ENCODE measurements at places on chromosomes 12 and 14.

DNA sequence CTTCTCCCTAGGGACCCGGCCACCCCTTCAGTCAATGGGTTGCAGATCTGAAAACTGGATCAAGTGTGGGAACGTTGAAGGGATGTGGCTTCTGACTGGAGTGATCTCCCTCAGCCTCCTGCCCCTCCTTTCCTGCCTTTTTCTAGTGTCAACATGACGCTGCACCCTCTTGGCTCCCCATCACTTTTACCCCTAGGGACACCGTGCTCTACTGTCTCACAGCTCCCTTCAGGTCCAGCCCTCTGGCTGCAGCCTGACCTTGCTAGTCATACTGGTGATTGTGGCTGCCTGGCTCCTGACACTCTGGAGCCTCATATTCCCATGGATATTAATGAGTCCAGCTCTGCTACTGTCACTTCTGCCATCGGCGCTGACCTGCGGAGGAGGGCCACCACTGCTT, 51.5 kb upstream of the RASSF3 start:
- DNase-seq: no peak

- DNase-seq: no peak
Measured at GRCh38 chr14:31893221-31893757, 183.8 kb upstream of the ARHGAP5 start.

DNA sequence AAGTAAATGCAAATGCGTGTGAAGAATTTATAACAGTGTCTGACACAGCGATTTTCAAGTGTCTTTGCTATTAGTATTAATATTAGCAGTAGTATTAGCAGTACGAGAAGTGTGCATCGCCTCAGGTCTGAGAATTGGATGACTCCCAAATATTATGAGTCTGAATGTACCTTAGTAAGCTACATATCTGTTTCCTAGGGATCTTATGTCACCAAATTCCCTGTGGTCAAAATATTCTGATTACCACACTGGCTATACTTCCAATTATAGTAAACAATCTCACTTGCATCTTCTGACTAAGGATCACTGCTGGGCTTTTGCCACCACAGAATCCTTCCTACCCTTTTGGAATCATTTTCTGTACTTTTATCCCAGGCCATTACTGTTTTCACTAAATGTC, 396.0 kb upstream of the MIS18BP1 start:
- no peak for DNase-seq

- peak; percentile 50 for DNase-seq
Measured at GRCh38 chr12:107027636-107028053, 40.7 kb upstream of the MTERF2 start.

DNA sequence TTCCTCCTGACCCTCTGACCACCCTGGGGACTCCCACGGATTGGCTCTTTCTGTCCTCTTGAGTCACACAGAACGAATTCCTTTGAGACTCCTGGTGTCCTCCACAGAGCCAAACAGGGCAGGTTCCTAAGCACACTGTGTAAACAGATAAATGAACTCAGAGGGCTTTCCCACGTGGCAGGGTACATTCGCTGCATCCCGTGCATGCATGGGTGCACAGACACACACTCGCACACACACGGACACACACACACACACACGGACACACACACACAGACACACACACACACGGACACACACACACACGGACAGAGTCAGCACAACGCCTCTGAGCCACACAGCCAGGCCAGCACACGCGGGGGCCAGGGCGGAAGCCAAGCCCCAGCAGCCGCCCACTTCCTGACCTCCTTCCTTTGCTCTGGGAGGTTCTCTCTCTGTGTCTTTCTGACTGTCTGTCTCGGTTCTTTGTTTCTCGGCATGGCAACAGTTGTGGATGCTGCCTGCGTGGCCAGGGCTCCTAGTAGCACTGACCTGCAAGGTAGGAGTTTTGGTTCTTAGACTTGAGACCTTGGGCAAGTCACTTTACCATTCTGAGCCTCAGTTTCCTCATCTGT, 706 bp downstream of the CRACR2A start:
- DNase-seq: peak; percentile 12

- no peak for DNase-seq
Measured at GRCh38 chr14:67428501-67429031, 16.6 kb upstream of the PLEK2 start.

DNA sequence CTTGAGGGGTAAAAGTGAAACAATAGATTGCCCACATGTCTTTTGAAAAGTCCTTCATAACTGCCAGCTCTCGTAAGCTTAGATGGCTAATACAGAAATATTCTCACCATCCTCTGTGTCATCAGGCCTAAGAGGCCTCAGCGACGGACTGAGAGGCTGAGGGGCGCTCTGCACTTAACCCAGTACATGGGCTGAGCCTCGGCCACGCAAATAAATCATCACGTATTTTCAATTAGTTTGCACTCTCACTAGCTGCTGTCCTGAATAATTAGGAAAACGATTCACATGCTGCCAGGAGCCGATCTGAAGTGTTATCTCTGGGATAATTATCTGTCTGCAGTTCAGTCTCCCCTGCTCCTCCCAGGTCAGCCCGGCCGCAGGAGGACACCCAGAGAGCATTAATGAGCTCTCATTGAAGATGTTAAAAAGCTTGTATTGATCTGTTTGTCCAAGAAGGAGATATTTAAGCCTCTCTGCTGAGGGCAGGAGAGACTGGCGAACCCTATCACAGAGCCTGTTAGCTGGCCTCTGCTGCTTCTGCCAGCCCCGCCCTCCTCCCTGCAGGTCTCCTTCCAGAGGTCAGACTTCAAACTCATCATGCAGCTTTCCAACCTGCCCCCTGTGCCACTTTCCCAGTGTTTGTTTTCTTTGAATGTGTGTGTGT, 1051.3 kb downstream of the VRK1 start:
- peak; percentile 88 for DNase-seq

DNA sequence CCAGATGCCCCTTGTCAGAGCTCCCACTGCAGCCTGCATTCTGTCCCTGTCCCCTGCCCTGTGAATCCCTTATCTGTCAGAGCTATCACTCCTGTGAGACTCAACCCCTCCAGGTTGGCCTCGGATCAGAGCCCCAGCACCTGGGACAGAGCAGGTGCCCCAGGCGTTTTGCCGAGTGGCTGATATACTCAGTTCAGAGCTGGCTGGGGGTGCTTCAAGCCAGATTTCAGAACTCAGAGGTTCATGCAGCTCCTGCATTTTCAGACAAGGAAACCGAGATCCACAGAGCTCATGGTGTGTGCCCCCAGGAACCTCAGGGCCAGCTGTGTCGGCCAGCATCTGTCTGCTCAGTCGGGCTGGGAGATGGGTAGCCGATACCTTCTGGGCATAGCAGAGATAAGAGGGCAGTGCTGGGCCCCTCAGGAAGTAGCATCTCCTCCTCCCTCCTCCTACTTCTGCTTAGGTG, 228.0 kb upstream of the RTL1 start:
- no peak for DNase-seq

DNA sequence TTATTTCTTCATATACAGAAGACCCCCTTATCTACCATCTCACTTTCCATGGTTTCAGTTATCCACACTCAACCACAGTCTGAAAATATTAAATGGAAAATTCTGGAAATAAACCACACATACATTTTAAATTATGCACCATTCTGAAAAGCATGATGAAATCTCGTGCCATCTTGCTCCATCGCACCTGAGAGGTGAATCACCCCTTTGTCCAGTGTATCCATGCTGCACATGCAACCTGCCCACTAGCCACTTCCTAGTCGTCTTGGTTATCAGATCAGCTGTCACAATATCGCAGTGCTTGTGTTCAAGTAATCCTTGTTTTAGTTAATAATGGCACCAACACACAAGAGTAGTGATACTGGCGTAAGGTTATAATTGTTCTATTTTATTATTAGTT, 145.7 kb downstream of the C12orf42 start:
- DNase-seq: no peak

GRCh38 chr14:80211153-80212022, at the start of gene DIO2:
Gene DIO2 (minus strand): TSS chr14:80211504. CDS start chr14:80211472, 32 bp downstream.
- DNase-seq: peak; percentile 15

GRCh38 chr12:46908236-46908935, 82.6 kb upstream of the SLC38A4 start:
- no peak for DNase-seq

- DNase-seq: no peak
Measured at GRCh38 chr12:13347241-13348043, 150.9 kb downstream of the EMP1 start.

DNA sequence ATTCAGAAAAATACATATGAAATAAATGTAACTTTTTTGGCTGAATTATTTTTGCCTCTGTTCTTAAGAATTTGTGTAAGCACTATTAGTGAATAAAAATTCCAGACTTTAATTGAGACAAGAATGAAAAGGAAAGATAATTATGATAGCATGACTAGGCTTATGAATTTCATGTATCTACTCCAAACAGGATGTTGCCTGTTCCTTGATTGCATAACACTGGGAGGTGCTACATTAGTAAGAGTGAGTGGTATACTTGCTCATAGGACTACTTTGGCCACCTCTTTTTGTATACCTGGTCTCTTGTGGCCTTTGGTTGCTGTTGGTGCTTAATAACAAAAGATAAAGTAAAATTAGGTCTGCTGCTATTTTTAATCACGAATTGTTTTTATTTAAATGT, 112.8 kb downstream of the NAV3 start:
- DNase-seq: no peak

DNA sequence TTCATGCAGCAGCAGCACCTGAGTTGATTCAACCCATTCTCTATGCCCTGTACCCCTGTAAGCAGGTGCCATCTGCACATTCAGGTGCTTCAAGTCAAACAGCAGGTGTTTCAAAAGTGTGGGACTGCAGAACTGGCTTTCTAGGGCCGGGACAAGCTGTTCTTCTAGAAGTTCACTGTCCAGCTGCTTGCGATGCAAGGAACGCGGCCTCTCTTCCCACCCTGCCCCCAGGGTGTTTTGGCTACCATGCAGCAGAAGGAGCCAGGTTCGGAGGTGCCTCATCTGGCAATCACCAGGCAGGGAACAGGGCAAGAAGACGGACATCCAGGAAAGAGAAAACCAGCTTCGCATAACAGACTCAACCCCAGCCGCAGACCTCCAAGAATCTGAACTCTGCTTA, 35.2 kb downstream of the TMEM132D start:
- DNase-seq: no peak

DNA sequence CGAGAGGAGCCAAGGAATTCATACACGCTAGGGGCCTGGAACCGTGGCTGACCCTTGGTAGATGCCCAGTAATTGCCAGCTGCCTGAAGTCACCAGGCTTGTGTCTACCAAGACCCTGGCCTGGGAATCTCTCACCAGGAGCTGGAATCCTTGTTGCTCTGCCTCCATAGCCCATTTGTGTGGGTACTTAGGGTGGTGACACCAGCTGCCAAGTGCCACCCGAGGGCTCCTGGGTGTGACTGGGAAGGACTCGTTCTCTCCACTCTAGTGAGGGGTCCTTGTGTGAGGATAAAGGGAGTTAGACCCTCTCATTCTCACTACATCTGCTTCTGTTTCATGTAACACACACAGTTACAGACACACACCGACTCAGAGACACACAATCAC, 17.9 kb downstream of the SERPINA1 start:
- no peak for DNase-seq

- no peak for DNase-seq
Measured at GRCh38 chr12:45634273-45634917, 95.1 kb upstream of the ARID2 start.

DNA sequence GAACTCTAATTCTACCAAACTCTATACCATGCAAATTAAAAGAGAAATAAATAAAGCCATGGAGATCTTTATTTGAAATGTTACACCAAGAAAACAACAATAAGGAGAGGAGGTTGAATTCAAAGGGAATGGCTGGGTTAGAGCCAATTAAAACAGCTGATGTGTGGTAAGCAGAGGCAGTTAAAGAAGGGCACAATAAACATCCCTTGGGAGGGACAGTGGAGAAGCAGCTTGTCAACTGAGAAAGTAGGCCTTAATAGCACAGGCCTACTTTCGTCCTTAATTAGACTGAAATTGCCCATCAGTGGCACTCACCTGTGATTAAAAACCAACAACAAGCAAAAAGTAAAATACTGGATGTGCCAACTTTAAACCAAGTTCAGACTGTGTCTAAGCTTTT, 16.3 kb upstream of the NAV3 start:
- DNase-seq: no peak

DNA sequence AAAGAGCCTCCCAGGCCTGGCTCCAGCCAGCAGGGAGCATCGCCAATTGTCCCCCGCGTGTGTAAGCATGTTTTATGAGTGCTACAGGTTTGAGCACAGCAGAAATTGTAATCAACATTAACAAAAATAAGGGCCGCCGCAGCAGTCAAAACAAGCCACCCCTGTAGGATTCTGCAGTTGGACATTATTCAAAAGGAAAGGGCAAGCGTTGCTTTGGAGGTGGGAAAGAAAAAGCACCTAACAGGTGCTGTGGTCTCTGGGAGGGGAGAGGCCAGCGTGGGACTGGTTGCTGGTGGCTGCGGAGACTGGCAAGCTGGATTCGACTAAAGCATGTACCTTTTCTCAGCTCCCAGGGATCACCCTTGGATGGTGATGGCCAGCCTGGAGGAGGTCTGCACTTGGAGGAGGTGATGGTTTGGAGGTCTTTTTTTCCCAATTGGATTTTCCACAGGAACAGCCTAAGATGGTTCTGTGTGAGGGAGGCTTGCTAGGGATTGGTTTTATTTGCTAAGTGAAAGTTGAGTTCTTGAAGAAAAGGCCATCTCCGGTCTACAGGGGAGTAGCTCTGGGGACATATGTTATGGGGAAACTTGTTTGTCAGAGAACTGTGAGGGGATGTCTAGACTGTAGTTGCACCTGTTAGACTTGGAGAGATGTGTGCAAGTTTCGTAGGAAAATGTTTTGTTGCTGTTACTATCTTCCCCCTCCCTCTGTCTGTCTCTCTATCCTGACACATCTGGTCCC, 2.0 kb downstream of the DYRK2 start:
- DNase-seq: peak; percentile 32

DNA sequence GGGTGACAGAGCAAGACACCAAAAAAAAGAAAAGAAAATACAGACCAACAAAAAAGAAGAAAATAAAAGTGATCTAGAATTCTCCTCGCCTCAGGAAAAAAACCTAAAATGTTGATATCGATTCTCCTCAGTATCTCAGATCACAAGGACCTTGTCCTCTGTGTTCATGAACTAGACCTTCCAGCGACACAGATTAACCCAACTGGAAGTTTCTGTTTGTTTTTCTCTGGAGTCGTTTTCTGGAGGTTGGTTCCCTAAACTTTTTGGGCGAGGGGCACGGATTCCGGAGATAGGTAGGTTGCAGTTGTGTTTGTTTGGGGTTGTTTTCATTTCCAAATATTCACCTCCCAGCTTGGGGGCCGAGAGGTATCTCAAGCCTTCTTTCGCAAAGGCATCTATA, 559 bp upstream of the RFC5 start:
- DNase-seq: no peak

Measured in SK-N-DZ (cell line).